Stimulated activated CD4-positive, alpha-beta T cell treated with anti-CD3 and anti-CD28 coated beads, Interleukin-4, amount 100 ng/mL, for 48 hours (primary cell): ENCODE measurements at places on chromosomes 4 and X.

DNA sequence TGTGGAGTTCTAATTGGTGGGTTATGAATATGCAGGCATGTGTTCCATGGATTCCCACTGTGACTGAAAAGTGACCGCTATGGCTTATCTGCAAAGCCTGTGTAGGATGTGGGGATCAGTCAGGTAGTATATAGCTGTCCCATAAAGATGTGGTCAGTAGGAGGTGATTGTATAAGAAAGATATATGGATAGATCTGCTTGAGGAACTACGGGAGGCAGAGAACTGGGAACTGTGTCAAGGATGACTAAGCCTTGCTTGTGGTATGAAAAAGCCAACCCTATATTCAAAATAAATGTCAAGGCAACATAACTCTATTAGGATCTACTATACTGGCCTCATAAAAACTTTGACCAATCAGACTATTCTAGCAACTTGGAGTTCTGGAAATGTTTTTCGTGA lies 185.2 kb downstream of the KLHL4 start:
- DNase-seq: no peak

DNA sequence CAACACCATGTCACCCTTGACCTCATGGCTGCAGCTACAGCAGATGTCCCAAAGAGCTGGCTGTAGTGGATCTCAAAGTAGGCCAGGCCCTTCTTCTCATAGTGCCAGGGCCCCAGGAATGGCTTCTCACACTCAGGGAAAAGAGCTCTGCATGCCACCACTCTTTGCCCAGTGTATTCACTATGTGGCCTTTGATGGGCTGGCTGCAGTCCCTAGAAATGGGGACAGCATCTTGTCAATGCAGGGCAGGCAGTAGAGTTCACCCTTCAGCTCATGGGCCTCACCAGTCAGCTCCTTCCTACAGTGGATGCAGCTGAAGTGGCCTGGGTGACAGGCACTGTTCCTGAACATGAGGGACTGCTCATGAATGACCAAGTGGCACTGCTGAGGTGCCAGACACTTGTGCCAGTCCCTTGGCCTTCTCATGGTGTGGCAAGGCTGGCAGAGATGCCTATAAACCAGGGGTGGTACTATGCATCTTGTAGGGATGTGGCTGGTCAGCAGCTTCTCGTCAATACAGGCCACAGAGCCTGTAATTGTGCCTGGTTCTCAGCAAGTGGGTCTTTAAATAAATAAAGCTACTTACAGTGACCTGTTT lies 178.9 kb downstream of the ARAP2 start:
- no peak for DNase-seq

DNA sequence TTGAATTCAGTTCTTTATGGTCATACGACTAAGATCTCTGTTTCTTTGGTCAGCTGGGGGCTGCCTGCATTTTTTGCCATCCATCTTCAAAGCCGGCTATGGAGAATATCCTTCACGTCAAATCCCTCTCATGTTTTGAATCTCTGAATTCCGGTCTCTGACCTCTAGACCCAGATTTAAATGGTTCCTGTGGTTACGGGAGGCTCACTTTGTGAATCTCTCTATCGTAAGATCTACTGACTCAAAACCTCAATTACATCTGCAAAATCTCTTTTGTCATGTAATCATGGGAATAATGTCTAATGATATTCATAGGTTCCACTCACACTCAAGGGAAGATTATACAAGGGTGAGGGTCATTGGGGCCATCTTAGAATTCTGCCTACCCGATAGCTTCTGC lies 5.7 kb upstream of the MPC1L start:
- no peak for DNase-seq

DNA sequence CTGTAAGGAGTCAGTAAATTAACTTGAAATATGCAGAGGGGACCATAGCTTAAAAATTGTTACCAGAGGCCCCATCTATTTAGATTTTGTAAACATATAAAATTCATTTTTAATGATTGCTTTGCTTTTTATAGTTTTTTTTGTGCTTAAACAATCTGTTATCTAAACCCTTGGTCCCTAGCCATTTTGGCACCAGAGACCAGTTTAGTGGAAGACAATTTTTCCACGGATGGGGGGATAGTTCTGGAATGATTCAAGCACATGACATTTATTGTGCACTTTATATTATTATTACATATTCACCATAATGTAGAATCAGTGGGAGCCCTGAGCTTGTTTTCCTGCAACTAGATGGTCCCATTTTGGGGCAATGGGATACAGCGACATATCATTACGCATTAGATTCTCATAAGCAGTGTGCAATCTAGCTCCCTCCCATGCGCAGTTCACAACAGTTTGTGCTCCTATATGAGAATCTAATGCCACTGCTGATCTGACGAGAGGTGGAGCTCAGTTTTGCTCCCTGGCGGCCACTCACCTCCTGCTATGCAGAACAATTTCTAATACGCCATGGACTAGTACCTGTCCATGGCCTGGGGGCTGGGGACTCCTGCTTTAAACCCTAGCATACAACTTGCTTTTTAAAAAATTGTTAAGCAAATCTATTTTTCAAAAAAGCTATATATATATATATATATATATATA lies 5.9 kb downstream of the ZXDA start:
- DNase-seq: no peak

GRCh38 chr4:186172546-186172945 lies 18.8 kb upstream of the CYP4V2 start:
- DNase-seq: no peak

GRCh38 chr4:151797131-151797530 lies 36.3 kb upstream of the GATB start:
- no peak for DNase-seq

- DNase-seq: no peak
These were observed 345.2 kb upstream of the GRID2 start for GRCh38 chr4:91958596-91958995.

DNA sequence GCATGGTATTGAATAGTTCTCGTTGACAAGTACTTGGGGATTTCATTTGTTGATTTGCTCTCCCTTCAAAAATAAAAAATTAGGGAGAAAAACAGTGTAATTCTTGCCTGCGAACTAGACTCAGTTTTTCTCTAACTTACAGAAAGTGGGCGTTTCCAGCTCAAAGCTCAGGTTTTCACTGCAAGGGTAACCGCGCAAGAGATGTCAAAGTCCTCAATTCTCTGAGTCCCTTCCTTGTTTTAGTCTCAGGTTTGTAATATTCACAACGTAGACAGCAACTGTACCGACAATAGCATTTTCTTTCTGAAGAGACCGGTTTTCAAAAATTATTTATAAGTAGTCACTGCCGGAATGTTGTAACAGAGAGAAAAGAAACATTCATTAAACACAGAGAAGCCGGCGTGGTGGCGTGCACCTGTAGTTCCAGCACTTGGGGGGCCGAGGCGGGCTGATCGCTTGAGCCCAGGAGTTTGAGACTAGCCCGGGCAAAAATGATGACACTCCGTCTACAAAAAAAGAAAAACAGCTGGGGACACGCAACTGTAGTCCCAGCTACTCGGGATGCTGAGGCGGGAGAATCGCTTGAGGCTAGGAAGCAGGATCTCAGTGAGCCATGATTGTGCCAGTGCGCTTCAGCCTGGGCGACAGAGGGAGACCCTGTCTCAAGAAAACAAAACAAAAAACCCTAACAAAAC lies 774 bp downstream of the ZCCHC4 start:
- DNase-seq: no peak

- DNase-seq: no peak
These were observed 80.0 kb downstream of the CLDN34 start for GRCh38 chrX:10047133-10047532.

DNA sequence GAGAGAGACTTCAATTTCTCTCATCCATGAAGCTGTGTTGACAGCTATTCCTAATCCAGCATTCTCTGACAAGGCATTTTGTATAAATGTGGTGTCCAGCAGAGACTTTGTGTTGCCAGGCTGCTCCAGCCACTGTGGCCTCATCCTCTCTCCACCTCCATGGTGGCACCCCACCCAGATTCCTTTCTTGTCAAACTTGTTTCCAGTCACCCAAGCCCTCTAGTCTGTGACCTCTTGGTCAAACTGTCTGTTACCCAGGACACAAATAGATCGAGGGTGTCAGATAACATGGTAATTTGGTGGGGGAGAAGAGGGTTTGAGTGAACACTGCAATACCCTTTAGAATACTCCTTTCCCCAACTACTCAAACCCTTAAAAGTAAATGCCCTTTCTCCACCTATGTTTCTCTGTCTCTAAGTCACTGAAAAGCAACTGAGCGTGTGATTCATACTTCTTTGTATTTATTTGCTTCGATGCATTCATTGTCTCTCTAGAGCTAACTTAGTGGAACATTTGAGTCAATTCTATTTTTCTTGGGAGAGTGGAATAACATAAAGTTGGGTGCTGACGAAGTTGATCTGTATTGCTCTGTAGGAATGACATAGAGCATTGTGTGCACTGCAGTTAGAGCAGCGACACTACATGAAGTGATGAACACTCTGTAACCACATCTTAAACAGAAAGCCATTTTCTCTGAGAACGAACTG lies 13.7 kb downstream of the PITX2 start:
- DNase-seq: no peak

DNA sequence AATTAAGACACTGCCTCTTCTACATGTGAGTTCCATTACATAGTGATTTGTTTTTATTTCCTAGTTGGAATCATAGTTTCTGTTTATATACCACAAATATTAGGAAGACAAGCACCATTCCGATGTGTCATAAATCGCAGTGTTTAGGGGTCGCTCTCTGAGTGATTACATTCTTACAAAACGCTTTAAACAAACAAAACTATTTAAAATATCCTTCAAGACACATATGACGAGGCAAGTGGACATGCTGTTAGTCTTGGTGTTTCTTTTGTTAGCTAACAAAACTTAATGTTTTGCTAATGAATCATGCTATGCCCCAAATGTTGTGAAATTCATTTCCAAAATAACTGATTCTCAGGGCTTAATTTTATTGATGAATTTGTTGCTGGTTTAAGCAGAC lies 1219.3 kb upstream of the PRKX start:
- no peak for DNase-seq

DNA sequence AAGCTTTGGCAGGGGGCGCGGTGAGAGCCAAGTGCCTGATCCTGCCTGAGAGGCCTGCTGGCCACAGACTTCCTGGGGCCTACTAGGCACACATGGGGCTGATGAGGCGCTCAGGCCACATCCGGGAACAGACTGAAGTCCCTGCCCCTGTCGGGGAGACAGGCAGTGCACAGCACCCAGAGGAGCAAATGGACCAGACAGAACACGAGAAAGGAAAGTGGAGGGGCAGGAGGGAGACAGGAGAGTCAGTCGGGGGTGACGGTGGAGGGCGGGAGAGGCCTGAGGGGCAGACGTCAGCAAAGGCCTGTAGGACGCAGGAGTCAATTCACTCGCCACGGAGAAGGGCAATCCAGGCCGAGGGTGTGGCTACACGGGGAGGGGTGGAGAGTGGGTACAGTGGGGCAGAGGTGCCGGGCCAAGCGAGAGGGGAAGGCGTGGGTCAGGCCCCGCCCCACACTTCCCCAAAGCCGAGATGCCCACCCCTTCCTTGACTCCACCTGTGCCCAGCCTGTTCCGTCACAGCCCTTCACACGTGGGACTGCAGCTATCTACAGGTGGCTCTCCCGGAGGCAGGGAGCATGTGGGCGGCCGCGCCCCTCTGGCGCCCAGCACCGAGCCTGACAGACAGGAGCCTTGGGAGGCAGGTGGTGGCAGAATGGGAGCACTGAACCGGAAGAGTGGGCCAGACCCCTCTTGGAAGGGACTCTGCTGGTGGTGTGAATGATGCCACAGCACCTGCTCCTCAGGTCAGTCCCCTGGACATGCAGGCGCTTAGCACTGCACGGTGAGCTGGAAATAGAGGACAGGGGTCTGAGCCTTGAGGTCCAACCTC lies 20.5 kb downstream of the NOP14 start:
- no peak for DNase-seq

DNA sequence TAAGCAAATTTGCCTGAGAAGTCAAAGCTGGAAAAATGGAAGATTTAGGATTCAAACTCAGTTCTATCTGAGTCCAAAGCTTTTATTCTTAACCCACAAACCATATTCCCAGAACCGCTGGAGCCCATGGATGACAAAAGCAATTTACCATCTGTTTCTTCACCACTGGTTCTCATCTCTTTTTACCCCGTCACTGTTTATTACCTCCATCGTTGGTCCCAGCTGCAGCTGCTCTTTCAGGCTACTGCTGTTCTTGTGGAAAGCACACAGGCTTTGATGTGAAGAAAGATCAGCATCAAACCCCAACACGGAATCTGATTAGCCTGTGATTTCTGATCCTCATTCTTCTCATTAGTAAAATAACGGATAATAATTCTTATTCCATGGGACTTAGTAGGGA lies 9.5 kb downstream of the FBXO8 start:
- DNase-seq: no peak

- DNase-seq: no peak
These were observed 22.1 kb downstream of the TNIP2 start for GRCh38 chr4:2733844-2734574.

DNA sequence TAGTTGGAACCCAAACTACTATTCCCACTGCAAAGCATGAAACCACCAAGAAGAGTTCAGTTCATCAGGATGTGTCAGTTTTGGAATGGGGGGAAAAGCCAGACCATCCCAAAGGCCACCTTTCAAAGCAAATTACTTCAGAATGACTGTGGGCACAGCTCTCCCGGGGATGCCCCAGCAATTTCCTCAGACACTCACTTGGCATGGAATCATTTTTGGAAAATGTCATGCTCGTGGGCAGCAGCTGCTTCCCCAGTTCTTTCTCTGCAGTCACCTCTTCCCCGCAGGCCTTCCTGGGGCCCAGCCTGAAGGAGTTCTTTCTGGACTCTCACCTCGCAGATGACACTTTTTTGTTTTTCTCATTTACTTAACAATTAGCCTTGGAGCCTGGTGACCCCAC lies 350.3 kb downstream of the NR3C2 start:
- DNase-seq: no peak

GRCh38 chrX:77572322-77572721 lies 125.1 kb downstream of the FGF16 start:
- no peak for DNase-seq

DNA sequence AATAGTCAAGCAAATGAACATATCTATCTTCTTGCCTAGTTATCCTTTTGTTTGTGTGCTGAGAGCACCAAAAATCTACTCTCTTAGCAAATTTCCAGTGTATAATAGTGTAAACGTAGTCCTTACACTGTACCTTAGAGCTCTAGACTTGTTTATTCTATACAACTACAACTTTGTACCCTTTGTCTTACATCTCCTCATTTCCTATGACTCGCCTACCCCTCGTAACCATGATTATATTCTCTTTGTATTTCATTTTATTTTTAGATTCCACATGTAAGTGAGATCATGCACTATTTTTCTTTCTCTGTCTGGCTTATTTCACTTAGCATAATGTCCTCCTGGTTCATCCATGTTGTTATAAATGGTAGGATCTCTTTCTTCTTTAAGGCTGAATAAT lies 37.6 kb downstream of the MAGEB5 start:
- no peak for DNase-seq

DNA sequence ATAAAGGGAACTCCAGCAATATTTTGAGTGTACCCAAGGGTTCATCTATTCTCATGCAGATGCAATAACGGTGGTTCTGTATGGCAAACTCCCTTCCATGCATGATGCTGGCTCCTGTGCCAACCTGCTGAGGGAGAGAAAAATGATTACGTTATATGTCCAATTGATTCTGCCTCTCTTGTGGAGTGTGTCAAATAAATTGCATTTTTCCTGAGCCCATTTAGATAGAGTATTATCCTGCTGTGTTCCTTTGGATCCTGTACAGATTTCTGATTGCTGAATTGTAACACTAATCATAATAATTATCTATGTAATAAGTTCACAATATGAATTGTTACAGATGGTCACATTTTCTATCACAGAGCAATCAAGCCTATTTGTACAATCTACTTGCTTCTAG lies 821.7 kb downstream of the C4orf33 start:
- DNase-seq: no peak

GRCh38 chr4:54657551-54658251 lies at the start of gene KIT:
Gene KIT (plus strand): TSS chr4:54657957. CDS start chr4:54658015, 58 bp downstream.
- DNase-seq: no peak

GRCh38 chr4:98423009-98423408 lies 161.8 kb downstream of the RAP1GDS1 start:
- no peak for DNase-seq
